ENCODE measurements at places on chromosomes 6 and 20.

DNA sequence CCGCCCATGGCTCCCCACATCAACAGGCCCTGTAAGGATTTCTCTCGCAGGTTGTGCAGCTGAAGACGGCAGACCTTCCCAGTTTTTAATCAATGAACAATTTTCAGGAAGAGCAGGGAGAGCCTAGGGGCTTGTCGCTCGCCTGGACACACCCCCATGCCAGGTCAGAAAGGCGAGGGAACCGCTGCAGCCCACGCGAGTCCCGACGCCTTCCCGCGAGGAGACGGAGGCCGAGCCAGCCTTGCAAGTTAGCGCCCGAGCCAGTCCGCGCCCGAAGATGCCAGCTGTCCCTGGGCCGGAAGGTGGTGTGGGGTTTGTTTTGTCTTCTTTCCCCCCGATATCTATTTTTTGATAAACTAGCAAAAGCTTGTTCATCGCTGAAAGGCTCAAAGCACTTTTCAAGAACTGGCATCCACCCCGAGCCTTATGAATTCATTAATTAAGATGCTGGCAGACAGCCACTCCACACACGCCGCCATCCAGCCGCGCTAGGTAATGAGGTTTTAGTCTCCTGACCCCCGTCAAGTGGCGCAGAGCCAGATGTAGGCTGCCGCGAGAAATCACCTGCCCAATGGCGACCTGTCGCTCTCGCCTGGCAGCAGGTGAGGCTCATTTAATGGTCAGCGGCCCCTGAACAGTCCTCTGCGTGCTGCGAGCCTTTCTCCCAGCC lies 6.6 kb downstream of the CCDC167 start:
- DNase-seq: no peak

DNA sequence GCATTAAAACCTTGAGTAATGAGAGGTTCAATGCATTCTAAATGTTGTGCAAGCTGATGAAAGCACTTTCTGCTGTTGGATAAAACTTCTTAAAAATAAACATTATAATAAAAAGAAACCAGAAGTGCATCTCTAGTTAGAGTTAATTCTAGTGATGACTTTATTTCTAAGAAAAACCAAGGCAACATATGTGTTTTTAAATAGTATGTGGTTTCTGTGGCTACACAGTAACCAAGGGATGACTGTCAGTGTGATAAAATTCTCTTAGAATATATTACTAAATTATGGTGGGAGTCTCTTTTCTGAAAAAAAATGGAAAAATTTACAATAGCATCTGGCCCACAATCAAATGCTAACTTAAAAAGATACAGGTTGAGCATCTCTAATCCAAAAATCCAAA lies 117.0 kb downstream of the ME1 start:
- DNase-seq: no peak

DNA sequence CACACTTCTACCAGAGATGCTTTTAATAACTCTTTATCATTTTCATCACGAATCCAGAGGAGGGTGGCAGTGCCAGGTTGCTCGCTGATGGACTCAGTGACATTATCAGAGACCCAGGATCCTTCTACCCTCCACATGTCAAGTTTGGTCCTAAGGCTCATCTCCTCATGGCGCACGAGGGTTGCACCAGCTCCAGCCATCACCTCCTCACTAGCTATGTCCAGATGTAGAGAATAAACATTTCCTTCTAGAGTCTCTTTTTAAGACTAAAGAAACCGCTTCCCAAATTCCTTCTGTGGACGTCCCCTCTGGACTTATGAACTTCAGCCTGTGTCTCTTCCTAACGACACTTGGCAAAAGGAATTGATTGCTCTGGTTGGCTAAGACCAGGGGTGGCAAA lies 178.7 kb downstream of the BMP7 start:
- DNase-seq: no peak

DNA sequence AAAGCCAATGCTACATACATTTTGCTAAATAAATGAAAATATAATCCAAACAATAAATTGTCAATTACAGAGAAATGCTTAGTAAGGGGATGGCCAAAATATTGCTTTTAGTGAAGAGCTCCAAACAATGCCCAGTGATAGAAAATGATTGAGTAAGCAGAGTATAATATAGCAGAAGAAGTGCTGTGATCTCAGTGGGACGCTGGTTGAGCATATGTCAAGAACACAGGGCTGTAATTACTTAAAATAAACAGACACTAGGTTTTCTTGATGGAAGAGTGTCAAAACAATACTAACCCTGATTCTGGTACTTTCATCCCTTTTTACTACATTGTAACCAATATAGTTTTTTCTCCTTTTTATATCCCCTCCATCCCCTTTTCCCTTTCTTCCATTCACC lies 150.3 kb downstream of the GRIK2 start:
- no peak for DNase-seq

DNA sequence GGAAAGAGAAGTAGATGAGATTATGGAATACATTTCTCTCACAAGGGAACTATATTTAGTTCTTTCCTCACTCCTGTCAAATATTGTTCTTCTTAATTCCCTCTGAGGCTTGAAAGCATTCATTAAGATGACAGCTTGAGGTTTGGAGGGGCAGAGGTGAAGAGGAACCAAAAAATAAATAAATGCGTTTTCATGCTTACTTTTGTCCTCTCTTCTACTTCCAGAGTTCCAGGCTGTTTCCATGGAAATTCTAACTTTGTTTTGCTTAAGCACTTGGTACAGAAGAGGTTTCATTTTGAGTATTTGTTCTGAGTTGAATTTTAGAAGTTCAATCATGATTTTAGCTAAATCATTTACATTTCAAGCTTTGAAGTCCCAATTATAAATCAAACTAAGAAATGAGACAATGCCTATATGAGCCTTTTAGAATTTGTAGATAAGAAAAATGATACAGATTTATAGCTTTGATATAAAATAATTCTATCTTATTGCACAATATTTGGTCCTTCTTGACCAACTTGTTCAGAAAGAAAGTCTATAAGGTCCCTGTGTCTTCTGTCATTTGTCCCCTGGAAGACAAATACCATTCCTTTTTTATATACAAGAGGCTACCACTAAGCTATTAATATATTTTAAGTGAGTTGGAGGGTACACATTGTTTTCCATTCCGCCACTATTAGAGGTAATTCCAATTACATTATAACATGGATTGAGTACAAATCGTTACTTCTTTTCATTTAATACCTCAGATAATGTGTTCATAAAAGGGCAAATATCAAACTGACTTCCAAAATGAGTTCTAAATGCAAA lies 16.3 kb downstream of the RBM24 start:
- DNase-seq: no peak

DNA sequence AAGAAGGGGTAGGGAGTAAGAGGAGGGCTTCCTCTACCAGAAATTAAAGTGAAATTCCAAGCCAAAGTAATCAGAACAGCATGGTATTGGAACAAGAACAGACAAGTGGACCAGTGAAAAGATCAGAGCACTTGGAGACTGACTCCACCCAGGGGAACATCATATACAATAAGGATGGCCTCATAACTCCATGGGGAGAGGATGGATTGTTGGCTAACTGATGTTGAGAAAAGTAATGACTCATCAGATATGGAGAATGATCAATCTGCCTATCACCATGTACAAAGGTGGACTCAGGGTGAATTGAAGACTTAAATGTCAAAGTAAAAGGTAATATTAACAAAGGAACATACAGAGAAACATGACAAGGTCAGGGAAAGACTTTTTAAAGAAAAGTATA lies 12.8 kb downstream of the SLC22A3 start:
- DNase-seq: no peak

GRCh38 chr20:8834851-8835250 lies 234.0 kb upstream of the PLCB4 start:
- no peak for DNase-seq

DNA sequence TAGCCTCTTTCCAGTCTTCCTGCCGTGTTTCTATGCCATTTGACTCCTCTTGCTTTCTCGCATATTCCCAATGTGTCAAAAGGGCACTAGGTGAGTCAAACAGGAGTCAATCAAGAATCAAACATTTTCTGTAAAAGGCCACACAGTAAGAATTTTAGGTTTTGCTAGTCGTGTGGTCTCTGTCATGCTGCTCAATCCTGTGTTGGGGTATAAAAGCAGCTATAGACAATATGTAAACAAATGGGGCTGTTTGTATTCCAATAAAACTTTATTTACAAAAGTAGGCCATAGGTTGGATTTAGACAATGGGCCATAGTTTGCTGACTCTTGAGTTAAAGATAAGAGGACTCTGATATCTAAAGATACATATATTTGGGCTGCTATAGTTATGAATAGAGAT lies 235.4 kb upstream of the BTBD3 start:
- DNase-seq: no peak

- DNase-seq: no peak
These were observed 1.7 kb downstream of the PRL start for GRCh38 chr6:22295145-22295544.

DNA sequence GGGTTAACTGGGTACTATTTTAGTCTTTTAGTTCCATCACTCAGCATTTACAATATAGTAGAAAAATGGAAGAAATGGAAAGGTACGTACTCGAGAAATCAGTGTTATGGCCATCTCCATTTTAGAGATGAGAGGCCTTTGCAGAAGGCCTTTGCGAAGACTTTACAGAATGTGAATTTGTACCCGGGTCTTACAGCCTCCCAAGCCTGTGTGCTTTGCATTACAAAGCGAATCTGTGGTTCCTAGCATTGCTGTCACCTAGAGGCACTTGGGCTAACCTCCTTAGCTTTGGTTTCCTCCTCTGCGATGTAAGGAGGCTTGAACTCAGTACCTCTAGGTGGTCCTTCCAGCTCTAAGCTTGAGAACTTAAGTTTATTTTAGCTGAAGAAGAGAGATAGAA lies 10.9 kb downstream of the VAPB start:
- DNase-seq: no peak

All from GM12892 (cell line).